Cardiac muscle cell (in vitro differentiated cells and primary cell): ENCODE measurements at places on chromosomes 16 and 17.

GRCh38 chr16:29315916-29316517 is 90.5 kb downstream of the NPIPB11 start:
- no peak for DNase-seq

DNA sequence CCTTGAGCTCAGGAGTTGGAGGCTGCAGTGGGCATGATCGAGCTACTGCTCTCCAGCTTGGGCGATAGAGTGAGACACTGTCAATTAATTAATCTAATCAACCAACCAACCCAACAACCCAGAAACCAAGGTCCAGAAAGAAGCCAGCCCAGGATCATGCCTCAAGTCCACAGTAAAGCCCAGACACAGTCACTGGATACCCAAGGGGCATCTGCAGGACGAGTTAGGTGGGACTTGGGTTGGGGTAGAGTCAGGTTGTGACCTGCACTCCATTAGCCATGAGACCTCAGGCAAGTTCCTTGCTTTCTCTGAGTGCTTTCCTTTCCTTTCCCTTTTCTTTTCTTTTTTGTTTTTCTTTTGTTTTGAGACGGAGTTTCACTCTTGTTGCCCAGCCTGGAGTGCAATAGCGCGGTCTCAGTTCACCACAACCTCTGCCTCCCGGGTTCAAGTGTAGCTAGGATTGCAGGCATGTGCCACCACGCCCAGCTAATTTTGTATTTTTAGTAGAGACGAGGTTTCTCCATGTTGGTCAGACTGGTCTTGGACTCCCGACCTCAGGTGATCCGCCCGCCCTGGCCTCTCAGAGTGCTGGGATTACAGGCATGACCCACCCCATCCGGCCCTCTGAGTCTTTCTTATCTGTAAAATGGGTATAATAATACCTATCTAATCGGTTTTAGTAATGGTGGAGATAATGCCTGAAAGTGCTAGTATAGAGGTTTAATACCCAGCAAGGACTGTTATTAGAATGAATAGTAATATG is 3.5 kb upstream of the HSD17B1 start:
- no peak for DNase-seq

GRCh38 chr16:84959045-84959576 is 52.2 kb downstream of the ZDHHC7 start:
- no peak for DNase-seq

DNA sequence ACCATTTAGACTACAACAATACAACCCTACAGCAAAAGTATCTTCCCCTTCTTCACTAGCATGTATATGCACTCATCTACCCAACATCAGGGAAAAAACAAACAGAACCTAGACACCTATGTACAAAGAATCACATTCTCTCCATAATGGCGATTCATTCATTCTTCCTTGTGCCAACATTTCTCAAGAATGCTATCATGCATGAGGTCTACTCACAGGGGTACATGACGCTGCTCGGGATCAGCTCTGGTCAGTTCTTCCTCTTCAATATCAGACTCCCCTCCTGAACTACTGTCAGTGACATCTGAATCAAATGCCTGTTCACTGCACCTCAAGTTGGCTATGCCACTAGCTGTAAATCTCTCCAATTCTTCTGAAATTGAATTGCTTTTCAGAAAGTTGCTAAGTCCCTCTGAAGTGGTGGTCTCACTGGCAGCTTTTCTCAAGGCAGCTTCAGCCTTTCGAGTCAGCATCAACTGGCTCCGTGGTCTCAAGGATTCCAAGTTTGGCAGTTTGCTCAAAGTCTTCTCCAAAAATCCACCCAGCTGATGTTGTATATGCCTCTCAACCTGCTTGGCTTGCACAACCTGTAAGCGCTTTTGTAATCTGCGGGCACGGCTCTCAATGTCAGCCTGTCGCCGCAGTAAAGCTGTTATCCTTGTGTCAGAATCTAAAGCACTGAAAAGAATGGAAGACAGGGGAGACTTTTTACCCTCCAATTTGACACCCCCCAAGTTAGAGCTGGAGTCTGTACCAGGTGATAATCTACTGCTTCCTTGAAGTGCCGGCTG is 22.4 kb downstream of the KANSL1 start:
- DNase-seq = no peak
